ENCODE measurements at places on chromosomes 4 and X.

GRCh38 chrX:15812192-15812938, 22.1 kb downstream of the ZRSR2 start:
- DNase-seq: no peak

DNA sequence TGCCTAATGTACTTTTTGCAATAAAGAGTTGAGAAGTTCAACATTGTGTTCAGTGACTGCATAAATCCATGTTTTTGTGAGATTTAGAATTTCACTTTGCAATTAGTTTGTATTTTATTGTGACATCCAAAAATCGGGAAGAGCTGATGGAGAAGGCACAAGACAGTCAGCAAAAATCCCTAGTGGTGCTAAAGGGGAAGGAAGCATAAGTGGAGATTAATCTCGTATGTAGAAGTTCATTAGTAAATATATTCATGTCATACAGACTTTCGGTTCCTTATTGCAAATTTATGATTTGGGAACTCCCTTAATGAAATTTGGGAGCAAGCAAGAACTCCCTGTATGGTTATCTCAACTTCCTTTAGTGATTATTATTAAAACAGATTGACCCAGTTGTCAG, 57.8 kb upstream of the SLC39A8 start:
- DNase-seq: no peak

GRCh38 chrX:13952581-13952980, 77.1 kb downstream of the GEMIN8 start:
- no peak for DNase-seq

GRCh38 chr4:184775854-184776555, 42.1 kb upstream of the CENPU start:
- no peak for DNase-seq

- DNase-seq: no peak
Observed at GRCh38 chr4:163482190-163482589, 8.6 kb upstream of the TKTL2 start.

DNA sequence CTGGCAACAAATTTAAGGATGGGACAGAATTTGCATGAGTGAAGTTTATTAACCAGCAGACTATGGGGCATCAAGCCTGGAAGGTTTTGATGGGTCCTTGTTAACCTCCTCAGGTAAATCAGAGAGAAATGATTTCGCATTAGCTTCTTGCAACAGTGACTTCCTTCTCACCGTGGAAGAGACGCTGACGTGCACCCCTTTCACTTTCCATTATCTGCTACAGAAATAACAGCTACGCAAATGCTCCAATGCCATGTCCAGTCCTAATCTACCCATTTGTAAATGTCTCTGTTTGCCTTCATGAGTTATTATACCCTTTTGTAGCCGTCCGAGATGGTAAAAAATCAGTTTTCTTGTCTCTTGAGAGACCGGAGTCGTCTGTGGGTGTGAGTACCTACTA, 100.3 kb downstream of the SLC34A2 start:
- DNase-seq: no peak

- no peak for DNase-seq
Observed at GRCh38 chr4:2961811-2962441, 1.3 kb downstream of the NOP14 start.

- no peak for DNase-seq
Observed at GRCh38 chr4:28799696-28800095, 1920.5 kb upstream of the PCDH7 start.

GRCh38 chr4:127236889-127237288, 395.9 kb upstream of the INTU start:
- DNase-seq: no peak
